ENCODE measurements at places on chromosomes 7 and 10. TPM values are rescaled to one million over a fixed set of nuclear protein-coding genes. Genes with fewer than 3 reads are reported as not detected.
A peak's percentile ranks its signal among the peaks of the same experiment; 100 is the strongest.

Gene VPS50
- 15.1 TPM for total RNA-seq

Gene CALML5
- not detected for total RNA-seq

Gene CLCN1
- 0.47 TPM for total RNA-seq

Gene ACTA2
- 9.4 TPM for total RNA-seq

DNA sequence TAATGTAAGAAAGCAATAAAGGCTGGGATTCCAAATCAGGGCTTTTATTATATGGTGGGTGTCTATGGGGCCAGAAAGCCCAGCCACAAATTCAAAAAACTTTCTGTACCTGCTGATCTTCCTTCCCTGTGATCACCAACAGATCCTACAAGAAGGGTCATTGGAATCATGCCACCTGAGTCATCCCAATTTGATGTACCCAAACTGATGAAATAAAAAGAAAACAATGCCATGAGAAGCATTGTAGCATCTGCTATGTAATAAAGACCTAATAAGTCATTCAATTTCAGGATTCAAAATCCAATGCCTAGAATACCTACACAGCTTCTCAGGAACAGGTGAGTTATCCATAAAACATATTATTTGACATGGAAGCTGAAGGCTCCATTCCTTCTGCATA, 228.8 kb downstream of the DKK1 start:
- no peak overlapping the region for H3K4me3 ChIP-seq
- no peaks in the 10 kb centered on the region for H3K36me3 ChIP-seq
- DNase-seq = no peak
- H3K27me3 ChIP-seq = no peaks in the 10 kb centered on the region
- no peak overlapping the region for H3K27ac ChIP-seq

DNA sequence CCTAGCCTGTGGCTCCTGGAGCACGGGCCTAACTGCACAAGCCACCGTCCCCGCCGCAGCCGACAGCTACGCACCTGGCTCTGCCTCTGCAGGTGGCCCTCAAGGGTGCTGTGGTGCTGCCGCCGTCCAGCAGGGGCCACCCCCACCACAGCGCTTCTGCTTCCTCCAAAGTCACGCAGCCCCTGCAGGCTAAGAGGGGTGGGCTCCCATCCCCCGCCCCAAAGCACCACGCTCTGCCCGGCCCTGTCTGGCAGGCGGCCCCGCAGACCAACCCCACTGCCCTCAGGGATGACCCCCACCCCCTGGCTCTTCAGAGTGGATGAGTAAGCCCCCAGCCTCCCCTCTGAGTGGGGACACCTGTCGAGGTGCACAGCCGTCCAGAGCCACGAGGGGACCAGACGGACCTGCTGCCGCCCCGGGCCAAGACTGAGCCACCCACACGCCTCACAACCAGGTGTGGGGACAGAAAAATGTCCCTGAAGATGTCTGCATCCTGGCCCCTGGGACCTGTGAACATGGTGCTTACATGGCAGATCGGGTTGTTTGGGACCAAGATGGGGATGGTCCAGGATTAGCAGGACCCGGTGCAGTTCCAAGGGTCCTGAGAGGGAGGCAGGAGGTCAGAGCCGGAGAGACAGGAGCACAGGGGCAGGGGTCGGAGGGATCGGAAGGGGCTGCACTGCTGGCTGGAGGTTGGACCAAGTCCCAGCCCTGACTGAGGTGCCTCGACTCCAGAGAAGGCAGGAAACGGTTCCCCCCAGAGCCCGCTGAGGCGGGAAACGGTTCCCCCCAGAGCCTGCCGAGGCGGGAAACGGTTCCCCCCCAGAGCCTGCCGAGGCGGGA, 9.0 kb upstream of the ADAP1 start:
- H3K4me3 ChIP-seq = no peak overlapping the region
- H3K36me3 ChIP-seq = peaks cover 2% of the 10 kb centered on the region
- no peak for DNase-seq

- no peak for DNase-seq
- no peak overlapping the region for H3K27ac ChIP-seq
- no peaks in the 10 kb centered on the region for H3K36me3 ChIP-seq
- H3K4me1 ChIP-seq = no peaks in the 10 kb centered on the region
These were observed 396.0 kb downstream of the SEMA3D start for GRCh38 chr7:84790882-84791281.

DNA sequence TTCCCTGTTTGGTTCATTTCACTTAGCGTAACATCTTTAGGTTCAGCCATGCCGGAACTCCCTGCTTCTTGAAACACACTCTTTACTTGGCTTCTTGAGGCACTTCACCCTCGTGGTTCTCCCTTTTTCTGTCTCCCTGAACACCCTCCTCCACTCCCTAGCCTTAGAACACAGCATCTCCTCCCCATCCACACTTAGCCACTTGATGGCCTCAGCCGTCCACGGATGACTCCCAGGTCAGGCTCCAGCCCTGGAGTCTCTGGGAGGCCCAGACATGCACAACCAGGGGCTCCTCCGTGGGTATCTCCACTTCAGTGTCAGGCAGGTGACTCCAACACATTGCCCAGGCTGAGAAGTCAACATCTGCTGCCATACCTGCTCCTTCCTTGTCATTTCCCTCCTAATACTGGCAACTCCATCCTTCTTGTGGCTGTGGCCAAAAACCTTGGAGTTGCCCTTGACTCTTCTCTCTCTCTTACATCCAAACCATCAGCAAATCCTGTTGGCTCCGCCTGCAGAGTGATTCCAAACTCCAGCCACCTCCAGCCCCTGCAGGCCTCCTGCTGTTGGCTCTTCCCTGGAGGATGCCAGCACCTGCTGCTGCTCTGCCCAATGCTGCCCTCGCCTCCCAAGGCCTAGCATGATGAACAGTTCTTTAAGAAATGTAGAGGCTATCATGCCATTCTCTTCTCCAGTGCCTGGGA, 8.4 kb upstream of the INMT start:
- no peaks in the 10 kb centered on the region for H3K27me3 ChIP-seq
- DNase-seq = no peak
- H3K27ac ChIP-seq = no peak overlapping the region
- H3K4me1 ChIP-seq = no peaks in the 10 kb centered on the region
- H3K4me3 ChIP-seq = no peak overlapping the region

GRCh38 chr10:125056161-125057132, 103.9 kb downstream of the CTBP2 start:
- peaks cover 3% of the 10 kb centered on the region for H3K36me3 ChIP-seq
- H3K4me1 ChIP-seq = peaks cover 10% of the 10 kb centered on the region
- no peak for DNase-seq

GRCh38 chr7:130598056-130598455, 70.5 kb downstream of the COPG2 start:
- no peak overlapping the region for H3K27ac ChIP-seq
- no peaks in the 10 kb centered on the region for H3K27me3 ChIP-seq
- no peak overlapping the region for H3K4me3 ChIP-seq
- no peaks in the 10 kb centered on the region for H3K4me1 ChIP-seq
- DNase-seq = no peak
- H3K36me3 ChIP-seq = no peaks in the 10 kb centered on the region

GRCh38 chr10:118753331-118754228, 1.2 kb downstream of the CACUL1 start:
- H3K4me3 ChIP-seq = peak overlapping the region; percentile 81
- peak overlapping the region; percentile 83 for H3K27ac ChIP-seq
- H3K36me3 ChIP-seq = no peaks in the 10 kb centered on the region
- H3K4me1 ChIP-seq = peaks cover 21% of the 10 kb centered on the region
- no peaks in the 10 kb centered on the region for H3K27me3 ChIP-seq

DNA sequence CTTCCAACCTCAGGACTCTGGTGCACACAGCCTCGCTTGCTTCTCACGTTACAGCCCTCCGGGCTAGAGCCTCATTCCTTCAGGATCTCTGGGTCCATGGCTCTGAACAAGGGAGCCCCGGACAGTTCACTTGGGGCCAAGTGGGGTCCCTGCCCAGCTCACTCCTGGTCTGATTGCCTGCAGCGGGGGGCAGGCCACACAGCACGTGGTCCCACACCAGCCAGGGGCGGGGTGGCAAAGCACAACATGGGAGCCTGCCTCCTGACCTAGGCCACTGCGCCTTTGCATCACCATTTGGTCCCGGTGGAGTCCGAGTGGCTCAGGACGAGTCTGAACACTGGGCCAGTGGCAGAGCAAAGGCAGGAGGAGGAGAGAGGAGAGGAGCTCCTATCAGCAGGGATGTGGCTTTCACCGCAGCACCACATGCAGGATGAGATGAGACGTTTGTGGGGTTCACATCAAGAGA, 13.4 kb upstream of the CRYGN start:
- no peak overlapping the region for H3K4me3 ChIP-seq
- DNase-seq = no peak
- H3K36me3 ChIP-seq = no peaks in the 10 kb centered on the region
- no peaks in the 10 kb centered on the region for H3K27me3 ChIP-seq
- H3K4me1 ChIP-seq = peaks cover 7% of the 10 kb centered on the region

GRCh38 chr7:18420748-18421147, 74.8 kb upstream of the HDAC9 start:
- no peak for DNase-seq
- H3K4me3 ChIP-seq = no peak overlapping the region
- H3K4me1 ChIP-seq = no peaks in the 10 kb centered on the region
- no peaks in the 10 kb centered on the region for H3K36me3 ChIP-seq
- H3K27ac ChIP-seq = no peak overlapping the region

- H3K36me3 ChIP-seq = no peaks in the 10 kb centered on the region
- H3K27ac ChIP-seq = no peak overlapping the region
- no peak overlapping the region for H3K4me3 ChIP-seq
- no peaks in the 10 kb centered on the region for H3K27me3 ChIP-seq
These were observed 82.4 kb upstream of the NME8 start for GRCh38 chr7:37765872-37766525.

Measured in HCT116 (cell line).